Activated T-helper 2 cell treated with anti-CD3 and anti-CD28 coated beads, Interferon-gamma antibody, Interleukin-2, Interleukin-4, amounts not matched to agents 10 μg/mL and 5 μg/mL and 100 μg/mL, durations not matched to agents 14 hours and 24 hours and 36 hours (primary cell): ENCODE measurements at places on chromosomes 7 and 10.

DNA sequence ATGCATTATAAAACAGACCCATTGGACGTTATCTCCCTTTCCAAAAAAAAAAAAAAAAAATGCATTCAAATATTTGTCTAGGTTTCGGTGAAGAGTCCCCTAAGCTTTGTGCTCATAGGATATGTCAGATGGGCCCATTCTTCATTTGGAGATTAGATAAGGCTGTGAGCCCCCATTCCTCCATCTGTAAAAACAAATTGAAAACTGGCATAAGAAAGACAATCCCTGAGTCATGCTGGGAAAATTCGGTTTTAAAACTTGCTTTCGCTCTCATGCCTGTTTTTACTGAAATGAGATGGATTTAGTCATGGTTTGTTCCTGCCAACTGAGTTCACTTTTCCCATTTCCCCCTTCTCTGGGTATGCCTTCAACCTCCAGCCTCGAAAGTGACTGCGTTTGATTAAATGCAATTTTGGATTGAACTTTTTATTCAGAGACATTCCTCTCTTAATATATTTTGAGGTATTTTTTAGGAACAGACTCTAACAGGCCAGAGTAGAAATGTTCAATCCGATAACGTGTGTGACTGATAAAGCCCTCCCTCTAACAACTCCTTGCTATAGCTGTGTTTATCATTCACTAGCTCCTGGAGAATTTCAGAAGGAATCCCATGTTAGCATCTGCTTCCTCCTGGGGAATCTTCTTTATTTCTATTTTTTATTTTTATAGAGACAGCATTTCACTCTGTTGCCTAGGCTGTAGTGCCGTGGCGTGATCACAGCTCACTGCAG, 190.9 kb upstream of the LYZL2 start:
- DNase-seq = no peak
- H3K4me3 ChIP-seq = no peak overlapping the region
- H3K27ac ChIP-seq = no peak overlapping the region
- H3K27me3 ChIP-seq = no peaks in the 10 kb centered on the region
- no peaks in the 10 kb centered on the region for H3K36me3 ChIP-seq

GRCh38 chr10:23884670-23885069, 324.3 kb upstream of the KIAA1217 start:
- no peak overlapping the region for H3K4me3 ChIP-seq
- H3K4me1 ChIP-seq = no peaks in the 10 kb centered on the region
- no peak overlapping the region for H3K27ac ChIP-seq
- no peaks in the 10 kb centered on the region for H3K36me3 ChIP-seq
- no peak for DNase-seq

- H3K27ac ChIP-seq = no peak overlapping the region
- H3K4me1 ChIP-seq = no peaks in the 10 kb centered on the region
- no peak overlapping the region for H3K4me3 ChIP-seq
- DNase-seq = no peak
These were observed 38.1 kb upstream of the ARL4A start for GRCh38 chr7:12649348-12649747.

GRCh38 chr7:70072220-70072619, 473.9 kb downstream of the AUTS2 start:
- no peak overlapping the region for H3K4me3 ChIP-seq
- H3K27me3 ChIP-seq = no peaks in the 10 kb centered on the region
- no peaks in the 10 kb centered on the region for H3K4me1 ChIP-seq

- no peaks in the 10 kb centered on the region for H3K36me3 ChIP-seq
- no peak overlapping the region for H3K4me3 ChIP-seq
- no peak for DNase-seq
- H3K27ac ChIP-seq = no peak overlapping the region
- H3K4me1 ChIP-seq = no peaks in the 10 kb centered on the region
These were observed 459.3 kb upstream of the NRP1 start for GRCh38 chr10:33793793-33794192.

GRCh38 chr7:31603046-31603445, 84.0 kb upstream of the PPP1R17 start:
- DNase-seq = no peak
- no peak overlapping the region for H3K27ac ChIP-seq
- H3K27me3 ChIP-seq = no peaks in the 10 kb centered on the region
- H3K4me3 ChIP-seq = no peak overlapping the region
- H3K36me3 ChIP-seq = no peaks in the 10 kb centered on the region
- no peaks in the 10 kb centered on the region for H3K4me1 ChIP-seq

DNA sequence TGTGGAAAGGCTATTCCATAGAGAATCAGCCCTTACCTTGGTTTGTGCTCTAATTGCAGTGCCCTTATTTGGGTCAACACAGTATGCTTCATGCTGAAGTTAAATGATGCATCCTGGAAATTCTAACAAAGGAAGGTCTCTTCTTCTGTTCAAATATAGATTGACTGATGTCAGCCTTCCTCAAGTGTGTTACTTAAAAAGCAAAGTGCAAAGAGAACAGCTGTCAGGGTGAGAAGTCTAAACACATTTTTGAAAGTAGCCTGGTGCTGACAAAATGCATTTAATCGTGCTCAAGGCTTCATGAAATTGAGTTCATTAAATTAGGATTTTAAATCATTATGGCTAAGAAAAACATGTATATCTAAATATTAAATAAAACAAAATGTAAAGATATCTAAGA, 19.5 kb downstream of the AGR2 start:
- H3K36me3 ChIP-seq = no peaks in the 10 kb centered on the region
- no peaks in the 10 kb centered on the region for H3K27me3 ChIP-seq
- no peak for DNase-seq
- no peak overlapping the region for H3K4me3 ChIP-seq
- H3K4me1 ChIP-seq = no peaks in the 10 kb centered on the region

DNA sequence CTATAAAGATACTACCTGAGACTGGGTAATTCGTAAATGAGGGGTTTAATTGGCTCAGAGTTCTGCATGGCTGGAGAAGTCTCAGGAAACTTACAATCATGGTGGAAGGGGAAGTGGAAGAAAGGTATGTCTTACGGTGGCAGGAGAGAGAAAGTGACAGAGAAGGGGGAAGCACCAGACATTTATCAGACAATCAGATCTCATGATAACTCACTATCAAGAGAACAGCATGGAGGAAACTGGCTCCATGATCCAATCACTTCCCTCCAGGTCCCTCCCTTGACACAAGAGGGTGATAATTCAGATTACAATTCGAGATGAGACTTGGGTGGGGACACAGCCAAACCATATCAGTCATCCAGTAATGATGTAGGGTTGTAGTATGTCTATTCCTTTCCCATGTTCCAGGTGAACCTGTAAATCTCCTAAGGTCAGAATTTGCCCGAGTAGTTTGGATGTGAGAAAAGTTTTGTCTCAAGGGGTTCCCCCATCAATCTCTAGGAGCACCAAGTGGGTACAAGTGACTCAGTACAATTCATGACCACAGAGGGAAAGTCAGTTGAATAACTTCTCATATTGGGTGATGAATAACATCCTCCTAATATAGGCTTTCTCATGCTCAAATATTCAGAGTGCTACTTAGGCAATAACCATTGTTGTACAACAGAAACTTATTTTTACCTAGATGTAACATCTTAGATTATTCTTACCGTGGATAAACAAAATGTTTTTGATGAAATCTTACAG, 39.7 kb upstream of the MTPN start:
- H3K4me3 ChIP-seq = no peak overlapping the region
- no peaks in the 10 kb centered on the region for H3K36me3 ChIP-seq
- H3K4me1 ChIP-seq = peaks cover 7% of the 10 kb centered on the region
- H3K27ac ChIP-seq = no peak overlapping the region
- H3K27me3 ChIP-seq = peaks cover 17% of the 10 kb centered on the region
- no peak for DNase-seq

GRCh38 chr10:111076682-111077478, at the start of gene ADRA2A:
Gene ADRA2A, plus strand, starts transcription at chr10:111077029. Its CDS starts 968 bp downstream, at chr10:111077997.
- H3K27me3 ChIP-seq = peaks cover 72% of the 10 kb centered on the region
- H3K4me1 ChIP-seq = peaks cover 8% of the 10 kb centered on the region
- H3K27ac ChIP-seq = no peak within 1 kb of the TSS

GRCh38 chr10:72009425-72010081, 45.4 kb downstream of the CHST3 start:
- no peak overlapping the region for H3K4me3 ChIP-seq
- no peaks in the 10 kb centered on the region for H3K4me1 ChIP-seq
- no peak for DNase-seq
- no peaks in the 10 kb centered on the region for H3K27me3 ChIP-seq

DNA sequence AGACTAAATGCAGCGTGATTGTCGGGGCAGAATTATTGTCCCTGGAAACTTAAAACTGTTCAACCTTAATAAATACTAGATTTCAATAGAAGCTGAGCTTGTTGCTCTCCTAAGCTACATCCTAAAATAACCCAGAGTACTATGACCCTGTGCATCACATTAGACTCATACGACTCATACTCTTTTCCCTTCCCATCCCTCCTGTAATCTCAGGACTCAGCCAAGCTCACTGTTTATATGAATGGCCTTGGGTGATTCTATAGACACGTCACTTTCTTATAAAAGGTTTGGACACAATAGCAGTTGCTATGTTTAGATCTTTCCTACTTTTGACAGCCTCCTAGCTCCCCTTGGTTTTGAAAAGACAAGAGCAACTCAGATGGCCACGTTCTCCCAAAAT, 17.2 kb downstream of the TCF7L2 start:
- H3K27ac ChIP-seq = no peak overlapping the region
- H3K36me3 ChIP-seq = no peaks in the 10 kb centered on the region
- H3K4me3 ChIP-seq = no peak overlapping the region
- DNase-seq = no peak
- H3K27me3 ChIP-seq = peaks cover 50% of the 10 kb centered on the region
- no peaks in the 10 kb centered on the region for H3K4me1 ChIP-seq

GRCh38 chr10:93171837-93172236, 98.1 kb downstream of the CYP26A1 start:
- H3K27ac ChIP-seq = no peak overlapping the region
- H3K4me3 ChIP-seq = no peak overlapping the region
- no peaks in the 10 kb centered on the region for H3K36me3 ChIP-seq
- H3K27me3 ChIP-seq = no peaks in the 10 kb centered on the region

GRCh38 chr7:134875867-134876266, 96.4 kb downstream of the CALD1 start:
- no peak for DNase-seq
- no peaks in the 10 kb centered on the region for H3K36me3 ChIP-seq
- peaks cover 6% of the 10 kb centered on the region for H3K4me1 ChIP-seq
- no peak overlapping the region for H3K4me3 ChIP-seq

GRCh38 chr7:141291541-141291940, 217.7 kb downstream of the TMEM178B start:
- H3K4me1 ChIP-seq = no peaks in the 10 kb centered on the region
- no peak overlapping the region for H3K27ac ChIP-seq
- H3K36me3 ChIP-seq = no peaks in the 10 kb centered on the region
- H3K4me3 ChIP-seq = no peak overlapping the region
- peaks cover 6% of the 10 kb centered on the region for H3K27me3 ChIP-seq

- no peak for DNase-seq
- H3K27me3 ChIP-seq = no peaks in the 10 kb centered on the region
- H3K27ac ChIP-seq = no peak overlapping the region
- no peaks in the 10 kb centered on the region for H3K36me3 ChIP-seq
These were observed 131.8 kb upstream of the HABP2 start for GRCh38 chr10:113420733-113421675.
